ENCODE measurements at places on chromosomes 5 and 9.

DNA sequence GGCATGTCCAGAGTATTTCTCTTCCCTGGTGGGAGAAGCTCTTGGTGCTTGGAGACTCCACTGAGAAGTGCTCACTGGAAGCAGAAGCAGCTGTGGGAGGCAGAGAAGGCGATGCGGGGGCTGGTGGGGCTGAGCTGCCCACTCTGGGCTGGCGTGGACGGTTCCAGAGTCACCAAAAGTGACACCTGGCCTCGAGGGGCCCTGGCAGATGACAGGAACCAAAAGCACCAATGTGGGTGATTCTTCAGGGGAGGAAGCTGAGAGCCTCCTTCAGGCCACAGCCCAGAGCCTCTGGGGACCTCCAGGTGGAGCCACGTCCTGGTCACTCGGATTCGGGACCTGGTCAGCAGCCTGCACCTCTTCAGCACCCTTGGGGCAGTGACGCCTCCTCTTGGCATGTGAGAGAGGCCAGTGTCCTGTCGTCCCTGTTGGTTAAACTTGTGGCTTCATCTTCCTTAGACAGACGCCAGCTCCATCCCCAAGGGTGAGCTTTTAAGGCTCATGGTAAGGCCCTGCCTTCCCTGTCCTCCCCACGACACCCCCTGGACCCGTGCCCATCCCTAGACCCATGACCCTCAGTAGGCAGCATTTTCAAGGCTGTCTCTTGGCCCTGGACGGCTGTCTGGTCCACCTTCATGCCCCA is 78.7 kb upstream of the IRX4 start:
- DNase-seq: no peak

DNA sequence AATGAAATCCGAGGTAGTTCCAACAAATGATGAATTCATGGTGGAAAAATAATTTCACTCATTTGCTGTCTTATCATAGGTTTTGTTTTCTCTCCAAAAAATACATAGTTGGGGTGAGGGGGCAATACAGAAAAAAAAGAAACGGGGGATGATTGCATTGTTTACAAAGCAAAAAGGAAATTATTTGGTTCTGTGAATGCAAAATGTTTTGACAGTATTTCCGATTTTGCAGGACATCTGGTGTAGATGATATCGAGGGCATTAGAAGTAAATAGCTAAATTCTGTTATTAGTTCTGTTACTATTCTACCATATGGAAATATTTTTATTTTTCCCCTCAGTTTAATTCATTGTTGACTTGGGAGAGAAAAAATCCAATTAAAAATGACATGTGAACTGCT is 201.7 kb downstream of the MARCHF11 start:
- DNase-seq: no peak

DNA sequence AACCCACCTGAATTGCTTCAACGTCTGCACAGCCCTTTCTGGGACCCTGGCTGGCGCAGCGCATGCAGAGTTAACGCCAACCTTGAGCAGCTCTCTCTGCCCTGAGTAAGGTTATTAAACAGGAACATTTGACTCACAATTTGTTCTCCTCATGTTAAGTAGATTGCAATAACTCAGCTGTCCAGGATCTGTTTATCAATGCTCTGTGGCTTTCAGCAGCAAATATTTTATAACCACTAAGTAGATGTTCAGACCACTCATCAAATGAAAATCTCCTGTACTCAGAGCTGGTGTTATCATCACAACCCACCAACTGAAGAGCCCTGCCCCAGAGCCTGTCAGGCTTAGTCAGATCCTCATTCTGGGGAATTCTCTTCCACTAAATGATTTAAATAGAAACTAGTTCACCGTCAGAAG is 403.0 kb downstream of the ZNF608 start:
- peak; percentile 19 for DNase-seq

GRCh38 chr9:135227641-135228251 is 140.3 kb downstream of the OLFM1 start:
- no peak for DNase-seq

- no peak for DNase-seq
Observed at GRCh38 chr5:131256507-131256823, 7.4 kb upstream of the CDC42SE2 start.

DNA sequence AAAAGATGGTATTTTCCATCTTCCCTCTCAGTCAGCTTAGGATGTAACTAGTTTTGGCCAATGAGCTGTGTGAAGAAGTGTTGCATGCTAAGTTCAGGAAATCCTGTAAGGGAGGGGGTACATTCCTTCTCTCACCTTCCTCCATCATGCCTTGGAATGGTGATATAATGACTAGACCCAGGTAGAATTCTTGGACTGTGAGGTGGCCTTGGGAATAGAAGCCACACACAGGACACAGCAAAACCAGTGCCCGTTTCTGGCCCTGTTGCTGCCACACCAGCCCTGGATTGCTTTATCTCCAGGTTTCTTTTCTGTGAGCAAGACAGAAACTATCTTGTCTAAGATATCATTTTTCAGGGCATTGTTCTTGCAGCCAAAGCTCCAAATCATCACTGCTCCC is 10.5 kb upstream of the ZNF354A start:
- DNase-seq: no peak

DNA sequence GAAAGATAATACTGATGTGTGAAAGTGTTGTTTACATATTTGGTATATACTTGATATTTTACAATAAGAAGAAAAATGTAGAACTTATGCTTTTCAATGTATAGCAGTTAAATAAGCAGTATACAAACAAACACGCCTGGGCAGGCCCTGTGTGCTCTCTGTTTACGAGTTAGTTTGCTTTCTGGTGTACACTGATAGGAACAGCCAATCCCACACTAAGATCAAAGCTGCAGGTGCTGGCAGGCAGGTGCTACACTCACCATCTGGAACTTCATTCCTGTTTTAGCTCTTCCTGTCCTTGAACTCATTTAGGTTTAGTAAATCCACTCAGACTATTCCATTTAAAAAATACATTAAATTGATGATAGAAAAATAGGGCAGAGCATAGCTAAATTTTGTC is 614.7 kb upstream of the ST8SIA4 start:
- DNase-seq: no peak

- DNase-seq: no peak
Observed at GRCh38 chr9:91898451-91899218, 51.4 kb downstream of the ROR2 start.

DNA sequence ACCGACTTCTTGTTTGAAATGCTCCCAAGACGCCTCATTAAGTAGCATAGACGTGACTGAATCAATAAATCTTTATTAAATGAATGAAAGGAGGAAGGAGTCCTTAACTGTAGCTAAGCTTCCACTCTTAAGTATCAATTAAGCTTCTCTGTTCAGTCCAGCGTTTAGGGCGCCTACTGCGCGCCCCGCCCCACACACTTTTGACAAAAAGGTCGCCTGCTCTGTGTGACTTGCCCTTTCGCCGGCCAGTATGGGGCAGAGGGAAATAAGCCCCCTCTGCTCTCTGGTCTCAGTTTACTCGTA is 662 bp upstream of the DOLPP1 start:
- no peak for DNase-seq

- DNase-seq: no peak
Observed at GRCh38 chr5:110347781-110348180, 378.7 kb downstream of the TMEM232 start.

DNA sequence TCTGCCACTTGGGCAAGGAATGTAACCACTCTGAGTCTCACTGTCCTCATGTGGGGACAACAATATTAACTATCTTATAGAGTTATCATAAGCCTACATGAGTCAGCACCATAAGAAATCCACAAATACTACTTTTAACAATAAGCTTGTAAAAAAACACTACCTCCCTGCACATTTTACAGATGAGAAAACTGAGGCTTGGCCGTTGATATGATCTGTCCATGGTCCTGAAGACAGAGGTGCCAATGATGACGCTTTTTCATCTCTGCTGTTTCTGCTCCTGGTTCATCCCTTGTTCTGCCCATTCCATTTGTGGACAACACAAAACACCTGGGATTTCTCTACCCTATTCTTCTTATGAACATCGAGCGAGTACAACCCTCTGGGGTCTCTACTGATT is 23.4 kb upstream of the STRBP start:
- no peak for DNase-seq

DNA sequence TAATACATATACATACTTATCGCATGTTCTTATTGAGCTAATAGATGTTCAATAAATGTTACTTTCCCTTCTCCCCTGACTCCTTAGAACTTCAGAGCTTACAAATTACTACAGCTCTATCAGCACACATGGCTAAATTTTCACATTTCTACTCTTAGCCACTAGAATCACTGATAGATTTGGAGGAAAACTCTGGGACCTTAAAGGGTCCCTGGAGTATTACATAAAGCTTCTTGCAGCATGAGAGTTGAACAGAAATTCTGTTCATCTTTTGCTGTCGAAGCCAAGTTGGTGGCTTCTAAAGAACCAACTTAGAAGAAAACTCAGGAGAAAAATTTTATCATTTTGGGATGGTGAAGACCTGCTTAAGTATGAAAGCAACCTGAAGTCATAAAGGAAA is 15.5 kb downstream of the B4GALT1 start:
- DNase-seq: no peak

DNA sequence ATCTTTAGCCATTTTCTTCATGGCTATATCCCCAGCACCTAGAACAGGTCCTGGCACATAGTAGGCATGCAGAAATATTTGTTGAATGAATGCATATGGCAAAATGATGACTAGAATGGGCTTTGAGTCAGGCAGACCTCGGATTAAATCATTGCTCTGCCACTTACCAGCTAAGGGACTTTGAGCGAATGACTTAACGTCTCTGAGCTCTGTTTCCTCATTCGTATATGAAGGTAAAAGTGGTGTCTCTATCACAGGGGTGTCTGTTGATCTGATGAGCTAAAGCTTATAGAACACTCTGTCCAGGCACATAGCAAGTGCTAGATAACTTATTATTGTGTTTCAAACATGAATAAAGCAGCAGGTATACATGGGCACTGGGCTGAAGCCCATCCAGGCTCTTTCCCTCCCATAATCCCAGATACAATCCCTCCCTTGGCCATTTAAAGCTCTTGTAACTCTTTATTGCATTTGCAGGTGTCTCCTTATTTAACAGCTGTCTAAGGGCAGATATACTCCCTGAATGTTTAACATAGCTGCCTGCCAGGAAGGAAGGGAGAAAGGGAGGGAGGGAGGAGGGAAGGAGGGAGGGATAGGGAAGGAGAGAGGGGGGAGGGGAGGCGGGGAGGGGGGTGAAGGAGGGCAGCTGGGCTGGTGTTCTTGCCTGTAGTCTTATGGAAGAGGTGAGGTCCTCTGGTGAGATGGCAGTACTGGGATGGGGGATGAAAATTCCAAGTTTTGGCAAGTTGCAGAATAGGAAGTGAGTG is 23.2 kb upstream of the STXBP1 start:
- DNase-seq: no peak

- DNase-seq: no peak
Observed at GRCh38 chr5:160020266-160020770, 11.4 kb downstream of the TTC1 start.

GRCh38 chr9:128438343-128439109 is 17.3 kb upstream of the ODF2 start:
- peak; percentile 58 for DNase-seq

- no peak for DNase-seq
Observed at GRCh38 chr5:79834754-79835714, 145.4 kb downstream of the CMYA5 start.

GRCh38 chr5:22722056-22722455 is 131.1 kb downstream of the CDH12 start:
- DNase-seq: no peak

DNA sequence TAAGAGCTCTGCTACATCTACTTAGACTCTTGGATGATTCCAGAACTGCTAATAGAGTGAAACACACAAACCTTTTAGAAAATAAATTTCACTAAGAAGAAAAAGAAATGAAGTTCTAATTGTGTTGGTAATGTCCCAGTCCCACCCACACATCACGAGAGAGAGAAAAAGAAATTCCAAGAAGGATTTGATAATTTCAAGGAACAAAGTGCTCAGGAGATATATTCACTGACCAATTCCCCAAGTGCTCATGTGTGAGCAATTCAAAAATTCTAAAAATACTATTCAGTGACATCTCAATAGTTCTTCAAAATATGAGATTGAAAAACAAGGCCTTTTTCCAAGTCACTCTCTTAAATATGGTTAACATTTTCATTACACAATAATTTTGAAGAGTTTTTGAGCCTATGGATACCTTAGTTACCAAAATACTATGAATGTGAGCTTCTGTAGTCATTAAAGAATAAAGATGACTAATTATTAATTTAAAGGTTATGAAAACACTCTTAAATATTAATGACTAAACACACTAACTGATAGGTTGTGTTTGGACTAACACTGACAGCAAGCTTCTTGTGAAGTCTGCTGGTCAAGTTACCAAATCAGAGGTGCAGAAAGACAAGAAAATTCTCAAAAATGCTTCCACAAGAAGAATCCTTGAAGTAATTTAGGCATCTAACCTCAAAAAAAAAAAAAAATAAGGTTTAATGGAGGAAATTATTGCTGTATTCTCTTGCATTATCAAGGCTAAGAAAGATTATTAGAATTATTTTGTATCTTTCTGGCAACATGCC is 245.3 kb downstream of the PDE4D start:
- no peak for DNase-seq

GRCh38 chr5:154884424-154884823 is 26.0 kb downstream of the CNOT8 start:
- no peak for DNase-seq

DNA sequence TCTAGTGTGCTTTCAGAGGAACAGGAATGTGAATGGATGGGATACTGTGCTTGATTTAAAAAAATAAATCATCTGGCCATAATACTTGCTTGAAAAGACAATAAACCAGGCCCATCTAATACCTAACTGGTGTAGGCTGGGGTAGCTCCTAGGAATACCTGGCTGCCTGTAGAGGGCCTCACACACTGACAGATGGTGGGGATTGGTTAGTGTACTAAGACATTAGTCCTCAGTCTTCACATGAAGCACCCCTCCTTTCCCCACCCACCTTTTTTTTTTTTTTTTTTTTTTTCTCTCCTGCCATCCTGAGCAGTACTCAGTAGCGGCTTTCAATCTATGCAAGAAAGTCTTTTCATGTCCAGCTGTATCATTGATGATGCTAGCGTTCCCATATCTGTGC is 130.5 kb downstream of the ADGRV1 start:
- no peak for DNase-seq

DNA sequence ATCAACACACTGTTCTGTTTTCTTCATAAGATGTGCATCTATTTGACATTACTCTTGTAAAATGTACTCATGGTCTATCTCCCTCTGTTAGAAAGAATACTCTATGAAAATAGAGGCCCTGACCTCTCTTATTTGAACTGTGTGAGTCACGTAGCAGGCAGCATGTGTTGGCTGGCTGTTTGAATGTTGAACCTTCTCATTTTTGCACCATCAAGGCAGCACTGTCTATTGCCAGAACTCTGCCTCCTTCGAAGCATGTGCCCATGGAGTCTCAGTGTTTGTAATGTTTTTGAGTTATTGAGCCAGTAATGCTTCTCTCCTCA is 144.4 kb downstream of the ALDH1A1 start:
- DNase-seq: no peak

Data from HS-27A (cell line).